ENCODE measurements at places on chromosomes 5 and 9.
A peak's percentile ranks its signal among the peaks of the same experiment; 100 is the strongest.

- no peak for DNase-seq
Observed at GRCh38 chr9:119509291-119509905, 140.2 kb upstream of the BRINP1 start.

- DNase-seq = no peak
Observed at GRCh38 chr5:71887680-71888079, 168.6 kb downstream of the CARTPT start.

DNA sequence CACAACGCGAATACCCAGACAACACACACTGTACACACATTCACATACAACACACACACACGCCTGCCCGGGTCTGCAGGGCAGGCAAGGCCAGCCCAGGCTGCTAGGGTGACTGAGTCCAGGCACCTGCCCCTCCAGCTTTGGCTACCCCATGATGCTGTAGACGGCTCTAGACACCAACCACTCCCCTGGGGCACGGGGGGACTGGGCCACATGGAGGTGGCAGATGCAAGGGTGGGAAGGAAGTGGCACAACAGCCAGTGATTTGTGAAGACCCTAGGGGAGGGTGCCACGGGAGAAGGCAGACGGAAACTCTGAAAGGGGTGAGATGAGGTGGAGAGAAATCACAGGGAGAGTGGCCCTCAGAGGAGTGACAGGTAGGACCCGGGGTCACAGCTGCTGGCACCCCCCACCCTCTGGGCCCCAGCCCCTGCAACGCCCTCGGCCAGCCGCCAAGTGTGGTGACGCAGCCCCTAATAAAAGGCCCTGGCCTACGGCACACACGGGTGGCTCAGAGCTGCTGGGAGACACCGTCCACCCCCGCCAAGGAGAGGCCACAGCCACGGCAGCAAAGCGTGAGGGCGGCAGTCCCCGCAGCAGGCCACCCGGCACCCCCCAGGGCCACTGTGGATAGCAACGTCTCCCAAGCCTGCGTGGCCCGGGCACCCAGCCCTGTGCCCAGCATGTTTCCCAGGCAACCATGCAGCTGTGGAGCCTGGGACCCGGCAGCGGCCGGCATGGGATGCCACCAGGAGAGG is 6.6 kb upstream of the CCDC187 start:
- DNase-seq = no peak

DNA sequence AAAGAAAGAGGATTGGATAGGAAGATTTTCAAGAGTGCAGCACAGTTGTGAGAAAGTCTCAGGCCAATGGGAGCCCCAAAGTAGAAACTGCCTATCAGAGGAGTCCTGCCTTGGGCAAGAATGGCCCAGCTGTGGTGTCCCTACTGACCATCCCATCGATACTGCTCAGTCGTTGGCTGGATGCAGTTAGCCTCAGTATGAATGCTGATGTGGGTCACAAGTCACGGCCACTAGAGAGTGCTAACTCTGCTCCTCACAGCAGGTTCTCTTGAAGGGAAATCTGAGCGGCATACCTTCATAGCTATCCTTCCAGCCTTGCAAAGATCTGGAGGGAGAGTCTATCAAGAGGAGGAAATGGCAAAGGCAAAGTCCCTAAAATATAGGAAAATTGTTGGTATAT is 11.6 kb upstream of the CETN3 start:
- DNase-seq = no peak

- DNase-seq = no peak
Observed at GRCh38 chr5:131198625-131199024, 27.9 kb downstream of the LYRM7 start.

DNA sequence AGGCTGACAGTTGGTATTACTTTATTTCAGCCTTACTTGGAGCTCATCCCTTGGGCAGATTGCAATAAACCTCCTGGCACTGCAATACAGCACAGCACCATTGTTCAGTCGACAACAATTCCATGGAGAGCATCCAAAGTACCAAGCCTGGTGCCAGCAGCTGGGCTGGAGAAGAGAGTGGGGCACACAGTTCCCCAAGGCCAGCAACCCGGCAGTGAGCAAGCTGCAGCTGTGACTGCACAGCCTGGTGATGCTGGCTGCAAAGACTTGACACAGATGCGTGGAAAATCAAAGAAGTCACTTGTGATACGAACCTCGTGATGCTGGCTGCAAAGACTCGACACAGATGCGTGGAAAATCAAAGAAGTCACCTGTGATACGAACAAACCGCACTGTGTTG is 125.4 kb downstream of the ATPSCKMT start:
- DNase-seq = no peak

GRCh38 chr5:77952636-77953212 is 176.6 kb upstream of the TBCA start:
- DNase-seq = no peak

DNA sequence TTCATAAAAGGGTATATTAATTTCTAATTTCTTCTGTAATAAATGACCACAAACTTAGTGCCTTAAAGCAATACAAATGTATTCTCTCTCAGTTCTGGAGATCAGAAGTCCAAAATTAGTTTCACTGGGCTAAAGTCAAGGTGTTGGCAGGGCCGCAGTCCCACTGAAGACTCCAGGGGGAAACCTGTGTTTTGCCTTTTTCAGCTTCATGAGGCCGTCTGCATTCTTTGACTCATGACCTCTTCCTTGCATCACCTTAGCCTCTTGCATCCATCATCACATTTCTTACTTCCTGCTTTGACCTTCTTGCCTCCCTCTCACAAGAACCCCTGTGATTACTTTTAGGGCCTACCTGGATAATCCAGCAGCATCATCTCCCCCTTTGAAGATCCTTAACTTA is 42.0 kb upstream of the ALDH1B1 start:
- DNase-seq = no peak

DNA sequence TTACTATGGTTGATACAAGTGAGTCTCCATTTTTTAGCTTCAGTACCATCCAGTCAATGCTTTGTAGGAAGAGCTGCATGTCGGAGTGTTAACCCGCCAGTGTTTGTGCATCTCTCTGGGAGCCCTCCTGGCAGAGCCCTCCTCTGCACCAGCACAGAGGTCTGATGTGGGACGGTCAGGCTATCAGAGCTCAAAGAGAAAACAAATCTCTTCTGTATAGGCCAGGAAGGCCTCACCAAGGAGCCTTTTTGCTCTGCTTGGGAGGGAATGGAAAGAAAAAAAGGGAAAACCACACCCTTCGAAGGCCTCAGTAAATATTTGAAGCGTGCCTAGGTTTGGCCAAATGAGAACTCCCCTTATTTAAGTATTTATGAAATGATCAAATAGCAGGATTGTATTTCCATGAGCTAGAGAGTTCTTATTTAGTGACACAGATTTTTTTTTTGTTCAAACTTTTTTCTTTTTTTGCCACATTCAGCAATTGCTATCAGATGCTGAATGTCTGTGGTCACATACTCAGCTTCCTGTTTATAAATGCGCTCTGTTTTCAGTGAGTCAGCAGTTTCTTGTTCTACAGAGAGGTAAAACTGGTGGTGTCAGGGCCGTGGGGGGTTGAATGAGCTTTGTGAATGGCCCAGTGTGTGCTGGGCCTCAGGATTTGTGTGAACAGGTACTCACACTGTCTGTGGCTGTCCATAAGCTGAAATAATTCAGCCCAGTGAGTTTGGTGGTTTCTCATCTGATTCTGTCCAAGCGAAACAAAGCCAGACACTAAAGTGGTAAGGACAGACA is 226.6 kb downstream of the SNX18 start:
- peak; percentile 10 for DNase-seq

- DNase-seq = no peak
Observed at GRCh38 chr9:137096785-137097546, 10.2 kb downstream of the MAN1B1 start.

All from stimulated activated CD8-positive, alpha-beta memory T cell treated with anti-CD3 and anti-CD28 coated beads, Interleukin-2, amount 100 ng/mL, for 48 hours (primary cell).